ENCODE measurements at places on chromosomes 7 and 10.

DNA sequence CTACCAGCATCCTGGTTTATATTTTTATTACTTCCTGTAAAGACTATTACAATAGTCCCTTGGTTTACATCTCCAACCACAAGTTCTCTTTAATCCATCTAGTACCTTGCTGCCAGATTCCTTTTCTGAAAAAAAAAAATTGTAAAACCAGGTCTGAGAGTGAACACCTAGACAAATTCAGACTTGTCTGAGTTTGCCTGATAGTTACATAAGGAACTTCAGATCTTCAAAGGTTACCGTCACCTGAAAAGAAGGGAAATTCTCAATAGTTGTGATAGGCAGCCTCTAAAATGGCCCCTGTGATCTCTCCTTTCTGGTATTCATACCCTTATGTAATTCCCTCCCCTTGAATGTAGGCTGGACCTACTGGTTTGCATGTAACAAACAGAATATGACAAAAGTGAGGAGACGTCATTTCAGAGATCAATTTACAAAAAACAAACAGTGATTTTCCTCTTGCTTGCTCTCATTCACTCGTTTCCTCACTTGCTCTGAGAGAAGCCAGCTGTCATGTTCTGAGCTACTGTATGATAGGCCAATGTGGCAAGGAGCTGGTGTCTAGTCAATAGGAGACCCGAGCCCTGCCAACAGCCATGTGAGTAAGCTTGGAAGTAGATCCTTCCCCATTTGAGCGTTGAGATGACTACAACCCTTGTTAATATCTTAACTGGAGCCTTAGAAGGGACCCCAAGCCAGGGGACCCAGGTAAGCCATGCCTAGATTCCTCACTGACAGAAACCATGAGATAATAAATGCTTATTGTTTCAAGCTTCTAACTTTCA, 110.9 kb upstream of the LSM8 start:
- no peak for DNase-seq

GRCh38 chr7:106895246-106895864, 30.3 kb downstream of the PIK3CG start:
- no peak for DNase-seq

DNA sequence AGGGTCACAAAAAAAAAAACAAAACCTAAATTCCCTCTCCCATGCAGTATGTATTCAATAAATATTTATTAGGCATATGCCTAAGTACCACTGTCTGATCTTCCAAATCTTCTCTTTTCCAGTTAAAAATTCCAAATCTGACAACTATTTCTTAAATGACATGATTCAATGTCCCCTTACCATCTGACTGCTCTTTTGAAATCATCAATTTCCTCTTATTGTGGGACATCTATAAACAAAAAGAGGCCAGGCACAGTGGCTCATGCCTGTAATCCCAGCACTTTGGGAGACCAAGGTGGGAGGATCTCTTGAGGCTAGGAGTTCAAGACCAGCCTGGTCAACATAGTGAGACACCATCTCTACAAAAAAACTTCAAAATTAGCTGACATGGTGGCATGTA, 103.5 kb downstream of the TBXAS1 start:
- DNase-seq, result no peak

DNA sequence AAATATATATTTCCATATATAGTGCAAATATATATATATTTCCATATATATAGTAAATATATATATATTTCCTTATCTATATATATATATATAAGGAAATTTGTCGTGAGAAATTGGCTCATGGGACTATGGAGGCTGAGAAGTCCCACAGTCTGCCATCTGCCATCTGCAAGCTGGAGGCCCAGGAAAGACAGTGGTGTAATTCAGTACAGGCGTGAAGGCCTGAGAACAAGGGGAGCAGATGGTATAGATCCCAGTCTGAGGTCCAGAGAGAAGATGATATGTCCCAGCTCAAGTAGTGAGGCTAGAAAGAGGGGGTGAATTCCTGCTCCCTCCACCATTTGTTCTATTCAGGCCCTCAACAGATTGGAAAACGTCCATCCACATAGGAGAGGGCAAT, 78.9 kb downstream of the MTPN start:
- DNase-seq, result no peak

GRCh38 chr10:97175586-97175985, 10.2 kb downstream of the SLIT1 start:
- no peak for DNase-seq

DNA sequence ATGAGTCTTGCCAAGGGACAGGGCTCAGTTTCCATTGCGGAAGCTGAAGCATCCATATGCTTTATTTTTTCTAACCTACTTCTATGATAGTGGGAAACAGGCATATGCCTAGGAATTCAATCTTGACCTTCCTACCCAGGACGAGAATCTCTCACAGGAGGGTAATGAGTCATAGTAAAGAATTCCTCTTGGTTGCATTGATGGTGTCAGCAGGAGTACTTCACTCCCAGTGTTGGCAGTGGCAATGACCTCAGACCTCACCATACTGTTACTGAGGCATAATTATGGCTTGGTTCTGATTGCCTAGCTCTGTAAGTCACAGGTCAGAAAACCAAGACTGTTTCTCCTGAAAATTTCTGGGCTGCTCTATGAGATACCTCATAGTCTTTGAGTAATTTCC, 552.9 kb downstream of the ARL4A start:
- DNase-seq, result peak; percentile 56

DNA sequence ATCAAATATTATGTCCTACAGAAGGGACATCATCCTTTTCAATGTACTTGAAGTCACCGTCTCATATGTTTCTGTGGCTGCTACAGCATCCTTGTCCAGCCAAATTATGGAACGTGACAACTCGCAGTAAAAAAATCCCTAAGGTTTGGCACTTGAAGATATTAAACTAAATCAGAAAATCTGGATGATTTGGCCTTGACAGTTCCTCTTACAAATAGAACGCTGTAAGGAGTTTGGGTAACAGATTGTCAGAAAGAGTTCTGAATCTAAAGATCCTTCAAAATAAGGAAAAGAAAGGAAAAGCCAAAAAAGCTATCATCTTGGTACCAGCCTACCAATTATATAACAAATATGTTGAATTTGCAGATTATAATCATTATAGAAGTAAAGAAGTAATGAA, 21.0 kb downstream of the XRCC2 start:
- DNase-seq, result no peak

DNA sequence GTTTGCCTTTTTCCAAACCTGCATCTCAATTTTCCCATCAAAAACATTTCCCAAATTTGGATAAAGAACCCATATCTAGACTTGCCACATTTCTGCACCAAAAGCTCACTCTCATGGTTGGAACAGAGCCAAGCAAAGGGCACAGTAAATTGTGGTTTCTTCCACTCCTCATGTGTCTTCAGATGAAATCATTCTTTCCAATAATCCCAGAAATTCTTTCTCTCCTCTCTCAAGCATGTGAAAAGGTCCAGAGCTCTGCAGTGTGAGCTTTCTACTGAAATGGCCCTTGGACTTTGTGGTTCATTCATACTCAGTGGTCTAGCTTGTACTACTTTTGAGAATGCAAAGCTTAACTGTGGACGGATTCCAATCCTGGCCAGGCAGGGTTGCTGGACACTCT, 19.8 kb downstream of the PRSS2 start:
- no peak for DNase-seq

DNA sequence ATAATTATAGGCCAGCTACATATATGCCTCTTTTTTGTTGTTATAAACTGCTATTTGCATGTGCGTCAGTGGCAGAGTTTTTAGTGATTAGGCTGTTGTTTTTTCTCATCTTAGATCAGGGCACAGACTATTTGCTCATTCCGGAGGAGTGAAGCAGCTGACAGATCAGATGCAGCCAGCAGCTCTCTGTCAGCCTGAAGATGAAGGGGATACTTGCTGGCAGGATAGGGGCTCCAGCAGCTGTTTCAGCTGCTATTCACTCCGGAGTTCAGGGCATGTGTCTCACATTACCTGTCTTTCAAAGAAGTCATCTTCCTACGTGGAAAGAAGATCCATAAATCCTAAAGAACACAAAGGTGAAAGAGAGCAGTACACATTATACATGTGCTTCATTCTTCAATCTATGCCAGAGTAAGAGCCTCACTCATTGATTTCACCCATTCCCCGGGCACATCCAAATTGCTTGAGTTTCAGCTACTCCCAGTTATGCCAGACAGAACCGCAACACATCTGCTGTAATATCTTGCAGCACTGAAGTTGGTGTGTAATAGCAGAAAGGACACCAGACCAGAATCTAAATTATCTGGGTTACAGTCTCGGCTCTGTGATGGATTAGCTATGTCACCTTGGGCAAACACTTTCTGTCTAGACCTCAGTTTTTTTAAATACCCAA, 182.8 kb upstream of the CHRM2 start:
- DNase-seq, result no peak

- no peak for DNase-seq
Observed at GRCh38 chr10:78528749-78529204, 495.1 kb downstream of the RPS24 start.

DNA sequence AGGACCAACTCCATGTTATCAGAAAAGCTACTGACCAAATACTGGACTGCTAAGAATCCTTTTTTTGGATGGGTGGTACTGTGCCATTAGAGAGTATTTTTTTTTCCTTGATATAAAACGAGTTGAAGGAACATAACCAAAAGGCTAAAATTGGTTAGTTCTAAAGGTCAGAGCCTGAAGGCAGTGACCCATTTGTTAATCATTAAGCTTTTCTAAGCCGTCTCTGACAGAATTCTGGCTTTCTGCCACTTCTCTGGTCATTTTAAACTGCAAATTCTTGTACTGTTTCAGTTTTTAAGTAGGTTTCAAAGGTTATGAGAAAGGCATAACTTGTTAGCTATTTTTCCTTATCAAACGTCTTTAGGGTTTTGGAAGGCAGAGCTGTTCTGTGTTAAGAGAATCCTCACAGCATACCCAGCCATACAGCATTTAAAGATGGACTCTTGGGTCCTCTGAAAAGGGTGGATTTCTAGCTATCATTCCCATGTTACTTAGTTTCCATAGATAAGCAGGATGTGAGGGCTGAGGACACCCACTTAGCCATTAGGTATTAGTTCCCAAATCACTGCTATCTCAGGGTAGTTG, 196.8 kb downstream of the RNLS start:
- DNase-seq, result no peak

DNA sequence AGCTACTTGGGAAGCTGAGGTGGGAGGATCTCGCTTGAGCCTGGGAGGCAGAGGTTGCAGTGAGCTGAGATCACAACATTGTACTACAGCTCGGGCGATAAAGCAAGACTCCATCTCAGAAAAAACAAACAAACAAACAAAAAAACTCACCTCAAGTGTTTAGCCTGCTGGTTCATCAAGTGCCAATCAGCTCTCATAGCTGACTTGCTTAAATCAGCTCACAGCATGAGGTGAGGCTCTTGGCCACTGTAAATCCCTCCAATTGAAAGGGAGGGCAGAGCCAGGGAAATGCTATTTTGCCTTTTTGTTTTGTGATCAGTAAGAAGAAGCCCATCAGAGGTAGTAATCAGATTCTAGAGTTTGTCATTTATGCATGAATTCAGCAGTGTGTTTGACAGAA, 112.3 kb downstream of the RAB11FIP2 start:
- no peak for DNase-seq

GRCh38 chr10:15485684-15486316, 114.7 kb upstream of the FAM171A1 start:
- peak; percentile 7 for DNase-seq

DNA sequence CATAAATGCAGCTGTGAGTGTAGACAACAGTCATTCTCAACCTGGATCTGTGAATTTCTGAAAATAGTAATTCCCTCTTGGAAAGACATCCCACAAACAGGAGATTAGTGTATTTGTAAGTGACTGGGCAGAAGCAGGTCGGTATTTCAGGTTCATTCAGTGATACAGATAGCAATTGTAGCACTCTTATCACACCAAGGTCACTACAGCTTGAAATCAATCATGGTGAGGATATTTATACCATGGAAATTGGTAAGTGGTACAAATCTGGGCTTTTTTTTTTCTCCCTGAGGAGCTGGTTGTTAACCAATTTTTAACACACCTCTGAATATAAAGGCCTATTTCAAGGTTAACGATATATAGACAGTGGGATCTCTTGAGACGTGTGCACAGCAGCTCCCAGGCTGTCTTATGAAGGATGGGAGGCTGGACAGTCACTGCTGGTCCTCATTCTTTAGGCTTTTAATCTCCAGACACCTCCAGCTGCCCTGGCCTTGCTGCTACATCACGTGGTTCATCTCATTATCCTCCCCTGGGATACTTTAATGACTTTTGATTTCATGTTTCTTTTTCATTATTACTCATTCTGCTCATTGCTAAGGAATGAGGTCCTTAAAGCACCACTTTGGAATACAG, 87.1 kb downstream of the ITGA8 start:
- no peak for DNase-seq
